MG63 (cell line): ENCODE measurements at places on chromosomes 1 and 21. TPM values are rescaled to one million over a fixed set of nuclear protein-coding genes. Genes with fewer than 3 reads are reported as not detected.

The BRDT gene
- not detected in 2 replicates for total RNA-seq

The TRAF3IP3 gene
- total RNA-seq, result not detected in 2 replicates

GRCh38 chr1:12185918-12186678, 19.3 kb downstream of the TNFRSF1B start:
- DNase-seq, result peak; percentile 39

- no peak for DNase-seq
Observed at GRCh38 chr1:70003211-70003908, 202.0 kb downstream of the LRRC40 start.

- DNase-seq, result peak; percentile 61
Observed at GRCh38 chr1:233613252-233614172, at the start of gene KCNK1. KCNK1 (plus strand) TSS chr1:233614106; CDS start chr1:233614172, 66 bp downstream.

DNA sequence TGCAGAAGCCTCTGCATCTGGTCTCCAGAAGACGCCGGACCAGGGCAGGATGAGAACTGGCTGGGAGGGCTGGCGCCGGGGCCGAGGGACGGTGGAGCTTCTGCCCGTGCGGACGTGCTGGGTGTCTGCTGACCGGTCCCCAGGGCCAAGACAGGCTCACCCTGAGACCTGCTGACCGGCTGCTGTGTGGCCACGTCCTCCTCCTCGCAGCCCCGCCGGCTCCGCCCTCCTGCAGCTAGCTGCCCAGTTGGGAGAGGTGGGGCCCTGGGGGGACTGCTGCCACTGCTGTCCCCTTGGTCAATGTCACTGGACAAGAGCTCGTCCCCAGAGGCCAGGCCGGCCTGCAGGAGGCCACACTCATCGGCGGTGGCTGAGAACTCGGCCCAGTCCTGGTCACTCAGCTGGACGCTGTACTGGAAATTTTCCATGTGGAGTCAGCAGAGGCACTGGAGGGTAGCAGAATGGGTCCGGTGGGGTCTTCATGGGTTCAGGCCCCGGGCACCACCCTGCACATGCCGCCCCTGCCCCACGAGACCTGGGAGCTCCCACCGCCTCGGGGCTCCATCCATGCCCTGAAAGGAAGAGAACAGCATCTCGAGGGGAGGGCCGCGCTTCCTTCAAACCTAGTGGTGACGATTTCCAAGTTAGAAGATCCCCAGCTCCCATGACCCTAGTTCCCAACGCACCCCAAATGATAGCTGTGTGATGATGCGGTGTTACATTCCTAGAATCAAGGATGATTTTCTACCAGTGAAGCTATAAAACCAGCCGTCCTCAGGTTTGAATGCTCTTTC, 1.1 kb downstream of the PERM1 start:
- no peak for DNase-seq

DNA sequence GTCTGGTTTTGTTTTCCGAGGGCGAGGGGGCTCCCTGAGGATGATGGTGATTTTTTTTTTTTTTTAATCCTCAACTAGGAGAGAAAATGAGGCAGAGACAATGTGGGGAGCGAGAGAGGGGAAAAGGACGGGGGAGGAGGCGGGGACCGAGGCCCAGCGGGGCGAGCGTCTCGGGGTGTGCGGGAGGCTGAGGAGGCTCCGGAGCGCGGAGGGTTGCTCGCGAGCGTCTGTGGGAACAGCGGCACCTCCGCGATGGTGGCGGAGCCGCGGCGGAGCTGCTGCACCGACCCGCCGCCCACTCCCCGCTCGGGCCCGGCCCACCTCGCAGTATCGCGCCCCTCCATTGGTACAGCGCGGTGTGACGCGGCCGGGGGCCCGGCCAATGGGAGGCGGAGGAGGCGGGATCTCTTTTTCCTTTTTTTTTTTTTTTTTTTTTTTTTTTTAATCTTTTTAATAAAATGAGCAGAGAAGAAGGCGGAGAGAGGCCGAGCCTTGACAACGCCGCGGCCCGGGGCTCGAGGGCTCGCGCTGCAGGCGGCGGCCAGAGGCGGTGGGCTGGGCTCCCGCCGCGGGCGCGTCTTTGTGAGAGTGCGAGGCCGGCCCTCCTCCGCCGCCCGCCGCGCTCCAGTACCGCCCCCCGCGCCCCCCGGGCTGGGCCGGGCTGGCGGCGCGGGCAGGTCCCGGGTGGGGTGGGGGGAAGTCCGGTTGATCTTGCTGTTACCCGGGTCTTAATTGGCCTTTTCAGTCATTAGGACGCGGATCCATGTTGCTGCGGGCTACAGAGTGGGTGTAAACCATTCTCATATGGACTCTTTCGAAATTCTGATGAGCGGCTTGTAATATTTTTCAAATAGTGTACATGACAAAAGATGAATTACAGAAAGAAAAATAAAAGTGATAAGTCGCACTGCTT, at the start of gene RERE:
RERE (minus strand) TSS at position 229 of the 913 bp plus-strand sequence.
- peak; percentile 91 for DNase-seq

- DNase-seq, result no peak
Observed at GRCh38 chr1:154329551-154330131, 4.3 kb downstream of the ATP8B2 start.

DNA sequence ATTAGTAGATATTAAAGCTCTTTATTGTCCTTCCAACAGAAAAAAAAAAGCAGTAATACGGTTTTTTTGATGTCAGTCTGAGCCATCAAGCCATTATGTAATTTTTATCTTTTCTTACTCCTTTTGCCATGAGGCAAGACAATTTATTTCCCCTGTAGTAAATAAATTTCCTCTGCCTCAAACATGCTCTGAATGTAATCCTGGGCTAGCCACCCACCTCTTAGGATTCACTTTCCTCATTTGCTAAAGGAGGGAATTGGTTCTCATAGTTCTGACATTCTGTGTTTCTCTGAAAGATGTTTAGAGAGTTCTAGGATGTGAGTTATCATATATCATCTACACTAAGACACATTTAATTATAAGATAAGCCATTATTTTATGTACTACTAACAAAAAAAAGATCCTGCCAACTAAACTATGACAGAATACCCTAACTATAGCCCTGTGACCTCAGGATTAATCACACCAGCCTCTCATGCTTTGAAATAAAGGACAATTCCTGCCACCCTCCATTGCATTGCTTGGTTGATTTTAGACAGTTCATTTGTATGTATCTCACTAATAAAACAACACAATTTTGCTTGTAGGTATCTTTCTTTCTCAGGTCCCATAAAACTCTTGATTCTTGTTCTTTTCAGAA, 34.0 kb upstream of the RAP1A start:
- no peak for DNase-seq

DNA sequence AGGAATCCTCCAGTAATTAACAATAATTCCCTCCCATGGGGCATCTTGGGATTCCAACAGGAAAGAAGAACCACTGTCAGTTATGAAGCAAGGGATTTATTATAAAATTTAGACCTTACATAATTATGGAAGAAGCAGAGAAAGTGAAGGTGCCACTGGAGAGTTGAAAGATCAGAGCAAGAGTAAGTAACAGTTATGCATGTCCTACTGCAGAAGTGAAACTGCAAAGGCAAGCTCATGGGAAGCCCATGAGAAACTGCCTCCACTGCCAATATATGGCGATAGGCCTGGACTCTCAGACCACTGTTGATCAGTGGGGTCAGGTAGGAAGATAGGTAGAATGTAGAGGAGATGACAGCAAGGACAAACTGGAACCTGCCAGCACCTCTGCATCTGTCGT, 123.6 kb upstream of the ZNF648 start:
- no peak for DNase-seq

- DNase-seq, result peak; percentile 61
Observed at GRCh38 chr1:7948960-7949359, 8.3 kb upstream of the TNFRSF9 start.

DNA sequence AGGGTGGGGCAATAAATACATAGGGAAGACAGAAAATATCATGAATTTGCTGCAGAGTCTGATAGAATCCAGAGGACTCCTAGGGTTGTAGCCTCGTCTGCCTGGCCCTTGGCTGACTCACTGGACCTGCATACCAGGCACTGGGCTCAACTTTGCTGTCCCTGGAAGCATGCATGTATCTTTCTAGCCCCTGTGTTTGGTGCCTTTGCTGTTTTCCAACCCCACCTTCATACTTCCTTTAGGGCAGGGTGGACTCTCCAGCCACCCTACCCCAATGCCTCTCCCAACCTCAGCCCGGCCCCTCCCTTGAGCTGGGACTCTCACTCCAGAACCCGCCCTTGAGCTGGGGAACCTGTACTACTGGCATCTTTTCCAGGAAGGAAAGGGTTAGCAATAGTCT, 1.2 kb downstream of the RAB25 start:
- DNase-seq, result no peak

GRCh38 chr1:14108356-14109275, 408.6 kb downstream of the PRDM2 start:
- DNase-seq, result no peak

The GBP4 gene
- 0.07 and 1.1 TPM in 2 replicates for total RNA-seq

- no peak for DNase-seq
Observed at GRCh38 chr1:183553331-183553730, 36.9 kb downstream of the NCF2 start.

GRCh38 chr1:4346131-4346530, 308.3 kb upstream of the AJAP1 start:
- DNase-seq, result no peak

The TDRD5 gene
- total RNA-seq, result not detected in 2 replicates

- DNase-seq, result no peak
Observed at GRCh38 chr1:183498342-183498991, 26.2 kb downstream of the SMG7 start.

DNA sequence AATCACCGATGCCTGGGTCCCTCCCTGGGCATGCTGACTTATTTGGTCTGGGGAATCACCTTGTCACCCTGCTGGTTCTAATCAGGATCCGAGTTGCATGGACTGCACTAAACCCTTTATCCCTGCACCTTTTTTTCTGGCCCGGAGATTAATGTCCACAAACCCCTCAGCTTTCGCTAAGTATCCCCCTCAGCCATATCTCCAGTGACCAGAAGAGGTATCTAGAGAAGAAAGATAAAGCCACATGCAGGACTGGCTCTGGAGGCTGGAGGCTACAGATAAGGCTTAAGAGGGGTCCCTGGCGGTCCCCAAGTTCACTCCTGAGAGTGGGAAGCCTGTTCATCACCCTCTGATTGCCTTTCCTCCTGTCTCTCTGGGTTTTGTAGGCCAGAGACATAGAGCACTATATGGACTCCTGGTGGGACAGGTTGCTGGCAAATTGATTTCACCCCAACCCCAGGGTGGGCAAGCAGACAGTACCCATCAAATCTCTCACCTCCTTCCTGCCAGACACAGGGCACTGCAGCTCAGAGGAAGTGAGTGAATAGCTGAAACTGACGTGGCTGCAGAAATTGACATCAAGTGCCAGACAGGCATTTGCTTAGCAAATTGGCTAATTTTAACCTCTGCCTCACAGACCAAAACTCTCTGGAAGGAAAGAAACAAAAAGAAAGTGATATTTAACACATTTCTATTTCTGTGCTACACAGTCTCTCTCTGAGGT, 38.8 kb downstream of the HMGB4 start:
- DNase-seq, result peak; percentile 53

The LINGO4 gene
- not detected in 2 replicates for total RNA-seq

- no peak for DNase-seq
Observed at GRCh38 chr1:184747089-184747955, 7.3 kb downstream of the EDEM3 start.

DNA sequence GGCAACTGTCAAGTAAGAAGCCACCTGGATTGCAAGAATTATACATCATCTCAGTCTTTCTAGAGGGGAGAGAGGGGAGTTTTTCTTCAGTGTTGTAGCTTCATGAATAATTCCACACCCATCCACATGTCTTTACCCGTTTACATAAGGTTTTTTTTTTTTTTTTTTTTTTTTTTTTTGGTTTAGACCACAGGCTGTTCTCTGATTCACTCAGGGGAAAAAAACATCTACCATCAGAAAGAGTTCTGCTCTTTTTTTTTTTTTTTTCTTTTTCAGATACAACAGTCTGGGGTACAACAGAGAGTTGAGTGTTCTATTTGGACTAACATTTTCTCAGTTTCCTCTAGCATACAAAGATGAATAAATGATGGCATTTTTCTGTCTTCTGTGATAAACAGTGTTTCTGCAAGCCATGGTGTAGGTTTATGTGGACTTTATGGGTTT, 4.9 kb upstream of the KIF14 start:
- DNase-seq, result no peak

The ADAMTS4 gene
- 3.6 and 5.2 TPM in 2 replicates for total RNA-seq

The PROX1 gene
- not detected in 2 replicates for total RNA-seq

GRCh38 chr1:231183639-231184590, 22.1 kb downstream of the TRIM67 start:
- no peak for DNase-seq

DNA sequence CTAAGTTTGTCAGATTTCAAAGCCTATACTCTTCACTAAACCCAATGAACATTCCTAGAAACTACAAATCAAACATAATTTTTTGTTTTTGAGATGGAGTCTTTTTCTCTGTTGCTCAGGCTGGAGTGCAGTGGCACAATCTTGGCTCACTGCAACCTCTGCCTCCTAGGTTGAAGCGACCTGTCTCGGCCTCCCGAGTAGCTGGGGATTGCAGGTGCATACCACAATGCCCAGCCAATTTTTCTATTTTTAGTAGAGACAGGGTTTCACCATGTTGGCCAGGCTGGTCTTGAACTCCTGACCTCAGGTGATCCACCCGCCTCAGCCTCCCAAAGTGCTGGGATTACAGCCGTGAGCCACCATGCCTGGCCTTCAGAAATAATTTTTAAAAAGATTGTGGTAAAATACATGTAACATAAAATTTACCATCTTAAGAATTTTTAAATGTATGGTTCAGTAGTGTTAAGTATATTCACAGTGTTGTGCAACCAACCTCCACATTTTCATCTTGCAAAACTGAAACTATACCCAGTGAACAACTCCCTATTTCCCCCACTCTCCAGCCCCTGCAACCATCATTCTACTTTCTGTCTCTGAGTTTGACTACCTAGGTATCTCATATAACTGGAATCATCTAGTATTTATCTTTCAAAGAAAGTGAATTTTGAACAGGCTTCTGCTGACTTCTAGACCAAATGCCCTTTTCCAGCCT, 2.7 kb upstream of the CFAP141 start:
- no peak for DNase-seq

GRCh38 chr1:30618335-30618747, 105.0 kb downstream of the MATN1 start:
- DNase-seq, result peak; percentile 19

The YRDC gene
- total RNA-seq, result 34.7 and 37.8 TPM in 2 replicates

- no peak for DNase-seq
Observed at GRCh38 chr21:15804247-15805005, 74.6 kb downstream of the USP25 start.

GRCh38 chr21:15446223-15446622, 283.6 kb upstream of the USP25 start:
- no peak for DNase-seq

The SPATA21 gene
- not detected in 2 replicates for total RNA-seq

DNA sequence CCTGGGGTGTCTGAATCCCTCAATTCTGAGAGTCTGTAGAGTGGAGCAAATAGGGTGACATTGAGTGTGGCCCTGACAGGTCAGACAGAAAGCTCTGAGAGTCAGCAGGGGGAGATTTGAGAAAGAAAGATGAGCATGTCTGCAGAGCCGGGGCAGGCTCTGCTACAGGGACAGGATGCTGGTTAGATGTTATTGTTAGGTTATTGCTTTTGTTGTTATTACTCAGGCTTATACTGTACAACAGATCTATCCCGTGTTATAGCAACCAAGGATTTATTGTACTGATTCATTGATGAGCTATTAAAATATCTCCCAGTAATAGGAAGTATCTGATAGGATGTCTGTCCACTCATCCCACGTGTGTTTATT, 59.5 kb downstream of the NFASC start:
- DNase-seq, result no peak

GRCh38 chr1:4527819-4528218, 126.6 kb upstream of the AJAP1 start:
- no peak for DNase-seq

GRCh38 chr1:204984499-204984898, 58.5 kb upstream of the CNTN2 start:
- DNase-seq, result no peak
